Islet precursor cell (in vitro differentiated cells): ENCODE measurements at places on chromosomes 4 and X.

DNA sequence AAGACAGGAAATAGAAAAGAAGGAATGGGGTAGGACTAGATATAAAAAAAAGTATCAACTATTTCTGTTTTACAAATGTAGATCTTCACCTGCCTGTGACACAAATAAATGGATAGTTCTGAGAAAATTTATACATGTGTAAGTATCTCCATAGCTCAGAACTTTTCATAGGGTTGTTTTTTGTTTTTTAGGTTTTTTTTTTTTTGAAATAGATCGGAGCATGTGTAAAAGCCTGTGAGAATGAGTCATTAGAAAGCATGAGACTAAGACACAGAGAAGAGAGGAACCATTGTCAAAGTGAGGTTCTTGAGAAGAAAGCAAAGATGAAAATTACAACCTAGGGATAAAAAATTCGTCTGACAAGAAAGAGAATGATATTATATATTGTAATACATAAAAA, 481.6 kb downstream of the PABPC4L start:
- no peak for DNase-seq

DNA sequence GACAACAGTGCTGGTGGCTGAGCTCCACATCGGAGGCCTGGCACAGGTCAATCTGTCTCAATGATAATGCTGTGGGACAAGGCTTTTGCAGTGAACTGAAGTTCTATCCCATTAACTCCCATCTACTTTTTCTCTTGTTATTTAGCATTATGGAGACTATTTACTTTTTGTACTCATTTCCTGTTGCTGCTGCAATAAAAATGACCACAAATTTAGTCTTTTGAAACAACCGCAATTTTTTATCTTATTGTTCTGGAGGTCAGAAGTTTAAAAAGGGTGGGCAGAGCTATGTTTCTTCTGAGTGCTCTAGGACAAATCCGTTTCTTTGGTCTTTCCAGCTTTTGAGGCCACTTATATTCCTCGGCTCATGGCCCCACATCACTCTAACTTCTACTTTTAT, 111.0 kb upstream of the PITX2 start:
- DNase-seq, result no peak

GRCh38 chrX:142238536-142238935, 33.4 kb upstream of the MAGEC2 start:
- DNase-seq, result no peak

DNA sequence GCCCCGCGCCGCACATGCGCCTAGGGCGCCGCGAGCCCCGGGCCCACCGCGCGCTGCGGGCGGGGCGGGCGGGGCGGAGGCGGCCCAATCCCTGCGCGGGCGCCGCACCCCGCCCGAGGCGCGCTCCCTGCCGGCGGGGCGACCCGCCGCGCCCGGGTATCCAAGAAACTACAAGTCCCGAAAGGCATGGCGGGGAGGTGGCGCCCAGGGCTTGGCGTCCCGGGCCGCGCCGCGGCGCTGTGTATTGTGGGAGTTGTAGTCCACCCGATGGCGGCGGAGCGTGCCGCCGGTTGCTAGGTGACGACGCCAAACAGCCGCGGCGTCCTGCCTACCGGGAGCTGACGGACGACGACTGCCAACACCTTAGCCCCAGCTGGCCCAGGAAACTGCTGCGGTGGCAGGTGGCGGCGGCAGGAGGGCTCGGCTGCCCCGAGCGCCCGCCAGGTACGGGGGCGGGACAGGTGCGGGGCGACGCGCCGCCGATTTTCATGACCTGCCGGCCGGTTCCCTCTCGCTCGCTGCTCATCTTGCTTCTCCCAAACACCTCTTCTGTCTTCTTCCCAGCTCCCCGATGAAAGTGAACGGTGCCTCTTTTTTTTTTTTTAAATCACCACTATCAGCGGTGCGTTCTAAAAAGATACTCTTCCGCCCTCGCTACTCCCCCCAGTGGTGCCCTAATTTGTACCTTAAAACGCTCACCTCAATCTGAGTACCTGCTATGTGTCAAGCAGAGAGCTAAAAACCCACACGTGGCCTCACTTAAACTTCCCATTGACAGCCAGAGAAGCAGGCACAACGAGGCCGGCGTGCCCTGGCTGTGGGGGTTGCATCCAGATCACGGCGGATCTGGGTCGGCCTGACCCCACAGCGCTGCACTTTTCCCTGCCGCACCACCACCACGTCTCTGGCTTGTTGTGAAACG, at the start of gene CFAP99:
TSS of gene CFAP99 (plus strand) at position 306 of the 922 bp plus-strand sequence.
- DNase-seq, result peak; percentile 98

- no peak for DNase-seq
Measured at GRCh38 chr4:72984351-72984750, 85.2 kb downstream of the COX18 start.

DNA sequence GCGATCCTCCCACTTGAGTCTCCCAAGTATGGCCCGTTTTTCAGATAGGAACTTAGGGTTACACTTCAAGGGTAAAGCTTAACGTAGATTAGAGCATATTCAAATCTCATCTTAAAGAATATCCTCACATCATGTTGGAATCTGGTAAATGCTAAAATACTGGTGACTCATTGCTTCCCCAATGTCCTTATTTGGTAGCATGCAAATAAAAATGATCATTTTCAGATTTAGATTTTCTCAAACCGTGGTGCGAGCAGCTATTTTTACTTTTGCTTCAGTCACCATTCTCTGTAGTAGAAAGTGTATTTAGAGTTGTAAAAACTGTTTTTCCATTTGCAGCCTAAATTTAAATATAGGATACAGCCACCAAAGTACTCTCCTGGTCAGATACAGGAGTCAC, 101.5 kb upstream of the MAML3 start:
- no peak for DNase-seq

DNA sequence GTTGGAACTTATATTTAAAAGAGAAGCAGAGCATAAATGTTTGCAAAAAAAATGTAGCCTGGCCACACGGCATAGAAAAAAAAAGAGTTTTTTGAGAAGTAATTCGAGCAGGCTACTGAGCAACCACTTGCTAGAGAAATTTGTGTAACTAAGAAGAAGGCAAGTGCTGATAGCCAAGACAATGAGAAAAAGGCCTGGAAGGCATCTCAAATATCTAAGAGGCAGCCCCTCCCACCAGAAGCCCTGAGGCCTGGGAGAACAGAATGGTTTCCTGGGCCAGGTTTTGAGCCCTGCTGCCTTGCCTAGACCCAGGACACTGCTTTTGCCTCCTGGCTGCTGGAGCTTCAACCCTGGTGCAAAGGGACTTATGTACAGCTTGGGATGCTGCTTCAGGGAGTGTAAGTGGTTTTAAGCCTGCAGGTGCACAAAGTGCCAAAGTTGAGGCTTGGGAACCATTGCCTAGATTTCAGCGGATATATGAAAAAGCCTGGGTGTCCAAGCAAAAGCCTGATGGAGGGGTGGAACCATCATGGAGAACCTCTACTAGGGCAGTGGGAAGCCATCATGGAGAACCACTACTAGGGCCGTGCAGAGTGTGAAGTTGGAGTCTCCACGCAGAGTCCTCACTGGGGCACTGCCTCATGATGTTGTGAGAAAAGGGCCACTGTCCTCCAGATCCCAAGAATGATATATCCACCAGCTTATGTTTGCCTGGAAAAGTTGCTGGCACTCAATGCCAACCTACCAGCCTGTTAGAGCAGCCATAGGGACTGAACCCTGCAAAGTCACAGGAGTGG, 9.7 kb downstream of the TECRL start:
- peak; percentile 40 for DNase-seq

GRCh38 chr4:108937066-108937465, 174.2 kb upstream of the ETNPPL start:
- no peak for DNase-seq

GRCh38 chr4:118816538-118817177, 19.3 kb downstream of the SEC24D start:
- no peak for DNase-seq

- DNase-seq, result no peak
Measured at GRCh38 chr4:48974979-48975640, 11.0 kb upstream of the CWH43 start.

DNA sequence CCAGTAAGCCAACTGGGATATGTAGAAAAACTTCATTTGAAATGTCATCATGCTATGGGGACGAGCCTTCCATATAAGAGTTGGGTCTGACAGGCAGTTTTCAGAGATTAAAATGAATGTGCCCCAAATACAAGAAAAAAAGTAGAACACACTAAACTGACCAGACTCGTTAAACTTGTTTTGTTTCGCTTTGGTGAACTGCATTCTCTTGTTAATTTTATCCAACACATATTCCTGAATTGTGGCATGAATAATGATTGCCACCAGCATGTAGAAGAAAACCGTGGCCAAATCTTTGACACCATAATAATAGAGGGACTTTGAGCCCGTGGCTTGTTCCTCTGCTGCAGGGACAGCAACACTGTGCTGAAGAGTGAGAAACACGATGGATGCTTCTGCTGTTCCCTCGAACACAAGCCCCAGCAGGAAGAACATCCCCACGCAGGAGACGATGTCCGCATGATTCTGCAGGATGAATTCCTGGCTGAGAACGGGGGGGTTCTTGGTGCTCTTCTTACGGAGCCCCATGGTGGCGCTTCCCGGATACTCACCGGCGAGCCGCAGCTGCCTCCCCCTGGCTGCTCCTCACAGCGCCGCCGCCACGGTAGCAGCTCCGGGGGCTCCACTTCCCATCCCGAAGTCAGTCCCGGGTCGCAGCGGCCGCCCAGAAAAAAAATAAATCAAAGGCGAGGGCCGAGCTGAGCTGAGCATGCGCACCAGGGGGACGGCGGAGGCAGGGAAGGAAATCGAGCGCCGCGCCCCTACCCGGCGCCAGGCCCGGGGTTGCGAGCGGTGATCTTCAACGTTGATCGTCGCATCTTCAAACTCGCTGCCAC, at the start of gene TRAM1L1:
TSS of gene TRAM1L1 (minus strand) at position 711 of the 836 bp plus-strand sequence. CDS start at position 528, 183 bp downstream.
- peak; percentile 92 for DNase-seq

GRCh38 chrX:24090300-24091200, 35.8 kb downstream of the EIF2S3 start:
- DNase-seq, result peak; percentile 78

DNA sequence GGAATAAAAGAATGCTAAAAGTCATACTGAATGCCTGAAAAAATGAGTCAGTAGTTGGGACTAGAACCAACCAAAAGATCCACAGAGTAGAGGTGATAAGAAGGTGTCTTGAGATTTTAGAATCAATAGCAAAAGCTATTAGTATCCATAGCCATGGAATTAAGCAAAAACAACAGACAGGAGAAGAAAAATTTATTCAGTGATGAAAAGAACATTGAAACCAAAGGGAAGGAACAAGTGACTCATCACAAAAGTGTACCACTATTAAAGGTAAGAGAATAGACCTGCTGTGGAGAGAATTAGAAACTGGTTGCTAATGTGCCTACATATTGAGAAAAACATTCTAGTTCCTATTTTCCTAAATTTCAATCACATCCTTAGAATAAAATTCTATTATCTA, 182.0 kb upstream of the NEIL3 start:
- no peak for DNase-seq
